ENCODE measurements at places on chromosomes 6 and 20. TPM values are rescaled to one million over a fixed set of nuclear protein-coding genes. Genes with fewer than 3 reads are reported as not detected.

GRCh38 chr6:43331891-43332290, 23.3 kb upstream of the CRIP3 start:
- no peak for DNase-seq
- peaks cover 12% of the 10 kb centered on the region for H3K4me1 ChIP-seq
- H3K4me3 ChIP-seq = no peak overlapping the region
- H3K27me3 ChIP-seq = no peaks in the 10 kb centered on the region
- no peaks in the 10 kb centered on the region for H3K36me3 ChIP-seq
- no peak overlapping the region for H3K27ac ChIP-seq

DNA sequence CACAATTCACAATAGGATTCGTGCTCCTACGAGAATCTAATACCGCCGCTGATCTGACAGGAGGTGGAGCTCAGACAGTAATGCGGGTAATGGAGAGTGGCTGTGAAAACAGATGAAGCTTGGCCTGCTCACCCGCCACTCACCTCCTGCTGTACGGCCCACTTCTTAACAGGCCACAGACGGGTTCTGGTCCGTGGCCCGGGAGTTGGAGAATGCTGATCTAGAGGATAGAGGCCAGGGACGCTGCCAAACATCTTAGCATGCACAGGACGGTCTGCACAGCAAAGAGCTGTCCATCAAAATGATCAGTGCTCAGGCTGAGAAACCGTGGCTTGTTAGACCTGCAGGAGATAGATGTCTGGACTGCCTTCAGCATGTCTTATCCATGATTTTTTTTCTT, 186.4 kb downstream of the SASH1 start:
- no peaks in the 10 kb centered on the region for H3K36me3 ChIP-seq
- H3K27me3 ChIP-seq = peaks cover 6% of the 10 kb centered on the region
- no peaks in the 10 kb centered on the region for H3K4me1 ChIP-seq
- H3K27ac ChIP-seq = no peak overlapping the region
- DNase-seq = no peak
- no peak overlapping the region for H3K4me3 ChIP-seq

- H3K4me3 ChIP-seq = no peak overlapping the region
- H3K27me3 ChIP-seq = peaks cover 83% of the 10 kb centered on the region
Measured at GRCh38 chr6:27263886-27264285, 16.4 kb downstream of the PRSS16 start.

DNA sequence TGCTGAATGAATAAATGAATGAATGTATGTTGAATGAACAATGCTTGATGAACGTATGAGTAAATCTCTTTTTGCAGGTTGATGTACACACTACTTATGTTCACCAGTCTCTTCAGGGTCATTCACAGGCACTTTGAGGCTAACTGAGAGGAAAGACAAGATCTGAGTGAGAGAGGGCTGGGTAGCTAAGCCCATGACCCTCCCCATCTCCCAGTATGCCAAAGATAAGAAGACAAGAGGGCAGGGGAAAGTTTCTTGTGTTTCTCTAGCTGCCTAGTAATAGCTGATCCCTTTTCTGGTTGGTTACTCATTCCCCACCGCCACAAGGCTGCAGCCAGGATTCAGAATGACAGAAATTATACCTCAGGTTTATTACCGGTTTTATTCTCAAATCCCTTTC, 90.7 kb downstream of the CEP57L1 start:
- peaks cover 12% of the 10 kb centered on the region for H3K27me3 ChIP-seq
- H3K27ac ChIP-seq = no peak overlapping the region
- H3K4me1 ChIP-seq = no peaks in the 10 kb centered on the region
- peaks cover 4% of the 10 kb centered on the region for H3K36me3 ChIP-seq
- no peak for DNase-seq
- H3K4me3 ChIP-seq = no peak overlapping the region

DNA sequence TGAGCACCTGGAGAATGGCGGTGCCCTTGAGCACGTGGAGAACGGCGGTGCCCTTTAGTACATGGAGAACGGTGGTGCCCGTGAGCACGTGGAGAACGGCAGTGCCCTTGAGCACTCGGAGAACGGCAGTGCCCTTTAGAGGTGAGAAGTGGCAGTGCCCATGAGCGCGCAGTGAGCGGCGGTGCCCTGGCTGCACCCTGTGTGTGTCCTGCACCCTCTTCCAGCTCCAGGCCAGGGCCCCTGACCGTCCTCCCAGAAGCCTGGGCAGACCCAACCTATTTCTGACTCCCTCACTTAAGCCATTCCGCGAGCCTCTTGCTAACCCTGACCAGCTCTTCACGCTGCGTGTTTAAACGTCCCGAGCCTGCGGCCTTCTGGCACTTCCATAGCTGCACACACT, 151.3 kb downstream of the DLL1 start:
- no peak overlapping the region for H3K27ac ChIP-seq
- DNase-seq = no peak
- peaks cover 2% of the 10 kb centered on the region for H3K36me3 ChIP-seq
- peaks cover 2% of the 10 kb centered on the region for H3K4me1 ChIP-seq
- no peak overlapping the region for H3K4me3 ChIP-seq

GRCh38 chr6:37083243-37084138, 78.0 kb downstream of the FGD2 start:
- peaks cover 3% of the 10 kb centered on the region for H3K4me1 ChIP-seq
- H3K4me3 ChIP-seq = no peak overlapping the region
- no peaks in the 10 kb centered on the region for H3K36me3 ChIP-seq
- no peak for DNase-seq
- no peak overlapping the region for H3K27ac ChIP-seq

DNA sequence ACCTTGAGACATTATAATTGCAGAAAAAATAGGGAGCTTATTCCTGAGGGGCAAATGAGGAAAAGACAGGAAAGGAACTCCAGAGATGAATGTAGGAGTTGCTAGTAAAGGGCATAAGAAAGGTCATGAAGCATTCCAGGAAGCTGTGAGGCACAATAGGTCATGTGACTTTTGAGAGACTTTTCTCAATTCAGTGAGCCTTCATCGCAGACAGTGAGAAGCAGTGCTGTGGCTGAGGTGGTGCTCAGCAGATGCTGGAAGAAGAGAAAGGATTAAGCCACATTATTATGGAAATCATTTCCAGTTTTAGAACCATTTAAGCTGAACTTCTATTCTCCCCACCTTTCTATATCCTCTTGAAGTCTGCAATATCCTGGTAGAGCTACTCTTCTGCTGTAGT, 4.1 kb downstream of the SPTLC3 start:
- H3K4me1 ChIP-seq = peaks cover 35% of the 10 kb centered on the region
- H3K27me3 ChIP-seq = no peaks in the 10 kb centered on the region
- H3K4me3 ChIP-seq = no peak overlapping the region
- no peak overlapping the region for H3K27ac ChIP-seq

DNA sequence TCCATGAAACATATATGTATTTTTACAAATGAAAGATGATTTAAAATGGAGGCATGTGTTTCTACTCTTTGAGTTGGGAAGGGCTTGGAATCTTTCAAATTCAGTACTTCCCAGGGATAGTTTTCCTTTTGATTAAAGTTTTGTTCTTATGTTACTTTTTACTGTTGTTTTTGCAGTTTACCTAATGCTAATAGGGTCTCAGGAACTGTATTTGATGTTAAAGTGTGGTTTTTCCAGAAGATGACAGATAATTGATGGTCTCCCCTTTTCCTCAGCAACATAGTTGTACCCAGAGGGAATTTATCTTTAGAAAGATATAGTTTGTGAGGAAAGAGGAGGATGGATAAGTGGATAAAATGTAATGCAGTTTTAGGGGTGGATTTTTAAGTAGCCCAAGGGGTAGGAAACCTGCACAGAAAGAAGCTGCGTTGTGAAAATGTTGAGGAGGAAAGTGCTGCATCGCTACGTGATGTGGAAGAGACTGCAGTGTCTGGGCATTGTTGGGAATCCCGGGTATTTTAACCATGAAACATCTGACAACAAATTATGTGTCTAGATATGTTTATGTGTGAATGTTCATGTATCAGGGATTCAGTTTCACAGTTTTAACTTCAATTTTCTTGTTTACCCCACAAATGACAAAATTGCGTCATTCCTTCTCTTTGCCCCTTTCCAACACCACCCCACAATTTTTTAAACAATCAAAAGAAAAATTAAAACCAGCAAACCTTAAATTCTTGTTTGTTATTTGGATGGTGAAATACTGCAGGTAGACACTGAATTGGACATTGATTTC, 42.3 kb downstream of the GNAS start:
- peak overlapping the region; percentile 78 for H3K4me3 ChIP-seq
- H3K27ac ChIP-seq = peak overlapping the region; percentile 88
- no peak for DNase-seq
- peaks cover 60% of the 10 kb centered on the region for H3K4me1 ChIP-seq
- peaks cover 54% of the 10 kb centered on the region for H3K36me3 ChIP-seq
- peaks cover 4% of the 10 kb centered on the region for H3K27me3 ChIP-seq

DNA sequence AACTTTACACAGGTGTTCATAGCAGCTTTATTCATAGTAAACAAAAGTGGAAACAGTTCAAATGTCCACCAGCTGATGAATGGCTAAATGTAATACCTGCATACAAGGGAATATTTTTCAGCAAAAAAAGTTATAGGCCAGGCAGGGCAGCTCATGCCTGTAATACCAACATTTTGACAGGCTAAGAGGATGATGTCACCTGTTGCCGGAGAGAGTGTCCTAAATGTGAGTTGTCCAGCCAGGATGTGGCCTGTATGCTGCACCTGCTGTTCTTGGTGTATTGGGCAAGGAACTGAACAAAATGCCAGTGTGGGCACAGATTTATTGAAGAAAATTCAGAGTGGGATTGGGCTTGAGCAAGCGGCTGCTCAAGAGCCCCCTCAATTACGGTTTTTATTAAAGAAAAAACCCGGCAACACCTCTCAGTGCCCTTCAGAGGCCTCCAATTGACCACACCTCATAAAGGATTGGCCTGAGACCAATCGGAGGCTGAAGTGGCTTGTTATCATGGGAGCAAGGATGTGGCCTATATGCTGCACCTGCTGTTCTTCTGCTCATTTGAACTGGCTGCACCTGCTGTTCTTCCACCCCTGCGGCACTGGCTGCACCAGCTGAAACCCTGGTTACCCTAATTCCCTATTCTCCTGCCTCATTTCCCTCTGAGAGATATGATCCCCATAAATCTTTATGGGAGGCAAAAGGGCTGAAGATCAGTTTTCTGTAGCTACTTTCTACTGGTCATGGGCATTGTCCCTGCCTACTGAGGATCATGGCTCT, 164.3 kb upstream of the PROKR2 start:
- no peak overlapping the region for H3K4me3 ChIP-seq
- peaks cover 8% of the 10 kb centered on the region for H3K4me1 ChIP-seq
- no peak overlapping the region for H3K27ac ChIP-seq
- H3K27me3 ChIP-seq = no peaks in the 10 kb centered on the region

DNA sequence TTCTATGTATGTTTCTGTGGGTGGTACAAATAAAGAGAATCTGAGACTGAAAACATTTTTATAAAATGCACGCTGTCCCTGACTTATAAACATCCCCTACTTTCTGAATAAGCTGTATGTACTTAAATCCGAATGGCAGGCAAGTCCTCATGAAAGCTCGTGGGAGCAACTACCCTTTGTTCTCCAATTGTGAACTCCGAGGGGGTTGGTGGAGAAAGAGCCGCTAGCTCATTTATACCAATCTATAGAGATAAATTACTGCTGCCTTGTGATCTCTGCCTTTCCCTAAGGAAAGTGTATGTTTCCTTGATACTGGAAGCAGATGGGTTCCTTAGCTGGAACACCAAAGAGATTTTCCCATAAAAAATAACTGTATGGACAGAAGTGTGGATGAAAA, 84.5 kb downstream of the GJA10 start:
- H3K27me3 ChIP-seq = no peaks in the 10 kb centered on the region
- peaks cover 47% of the 10 kb centered on the region for H3K36me3 ChIP-seq
- H3K4me3 ChIP-seq = no peak overlapping the region
- no peak overlapping the region for H3K27ac ChIP-seq
- H3K4me1 ChIP-seq = peaks cover 45% of the 10 kb centered on the region
- no peak for DNase-seq

DNA sequence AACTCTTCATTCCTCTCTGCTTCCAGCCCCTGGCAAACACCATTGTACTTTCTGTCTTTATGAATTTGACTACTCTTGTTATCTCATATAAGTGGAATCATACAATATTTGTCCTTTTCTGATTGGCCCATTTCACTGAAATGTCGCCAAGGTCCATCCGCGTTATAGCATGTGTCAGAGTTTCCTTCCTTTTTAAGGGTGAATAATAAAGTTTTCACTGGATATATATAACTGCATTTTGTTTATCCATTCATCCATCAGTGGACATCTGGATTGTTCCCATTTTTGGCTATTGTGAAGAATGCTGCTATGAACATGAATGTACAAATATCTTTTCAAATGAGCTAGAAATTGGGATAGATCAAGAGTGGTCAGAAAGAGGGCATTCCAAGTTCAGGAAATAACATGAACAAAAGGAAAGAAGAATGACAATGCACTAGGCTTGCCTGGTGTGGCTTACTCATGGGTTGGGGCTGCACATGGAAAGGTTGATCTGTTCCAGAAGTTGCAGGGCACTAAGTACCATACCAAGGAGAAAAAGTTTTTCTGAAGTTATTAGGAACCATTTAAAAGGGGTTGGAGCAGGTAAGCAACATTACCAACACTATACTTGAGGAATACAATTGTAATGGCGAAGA, 10.0 kb upstream of the L3MBTL3 start:
- H3K4me1 ChIP-seq = no peaks in the 10 kb centered on the region
- DNase-seq = no peak
- H3K27me3 ChIP-seq = peaks cover 5% of the 10 kb centered on the region
- no peak overlapping the region for H3K4me3 ChIP-seq

DNA sequence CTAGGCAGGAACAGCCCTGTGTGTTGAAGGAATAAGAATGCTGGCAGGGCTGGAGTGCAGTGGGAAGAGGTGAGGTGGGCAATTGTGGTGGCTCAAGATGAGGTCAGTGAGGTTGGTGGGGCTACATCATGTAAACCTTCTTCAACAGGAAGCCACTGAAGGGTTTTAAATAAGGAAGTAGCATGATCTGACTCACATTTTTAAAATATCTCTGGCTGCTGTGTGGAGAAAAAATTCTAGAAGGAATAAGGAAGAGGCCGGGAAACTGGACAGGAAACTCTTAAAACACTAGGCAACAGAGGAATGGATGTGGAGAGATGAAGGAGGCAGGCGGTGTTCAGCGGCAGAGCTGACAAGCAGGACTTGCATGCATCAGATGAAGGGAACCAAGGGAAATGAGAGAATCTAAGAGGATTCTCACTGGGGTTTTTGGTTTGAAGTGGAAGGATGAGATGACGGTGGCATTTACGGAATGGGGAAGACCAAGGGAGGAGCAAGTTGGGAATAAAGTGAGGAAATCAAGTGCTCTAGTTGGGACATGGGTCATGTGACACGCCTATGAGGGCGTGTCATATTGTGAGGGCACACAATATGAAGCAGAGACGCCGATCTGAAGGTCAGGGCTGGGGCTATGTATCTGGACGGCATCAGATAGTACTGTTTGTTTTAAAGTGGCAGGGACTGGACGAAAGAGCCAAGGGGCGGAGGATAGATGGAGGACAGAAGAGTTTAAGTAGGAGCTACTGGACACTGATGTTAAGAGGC, 18.2 kb downstream of the TMEM242 start:
- H3K36me3 ChIP-seq = no peaks in the 10 kb centered on the region
- DNase-seq = no peak
- H3K27ac ChIP-seq = no peak overlapping the region
- no peaks in the 10 kb centered on the region for H3K4me1 ChIP-seq
- H3K4me3 ChIP-seq = no peak overlapping the region

GRCh38 chr6:114090626-114091025, 119.7 kb upstream of the HDAC2 start:
- DNase-seq = no peak
- peaks cover 23% of the 10 kb centered on the region for H3K27me3 ChIP-seq
- H3K27ac ChIP-seq = no peak overlapping the region
- no peak overlapping the region for H3K4me3 ChIP-seq

The VAPB gene
- 40.6 TPM for total RNA-seq

The TMEM244 gene
- not detected for total RNA-seq

The PRPH2 gene
- 0.06 TPM for total RNA-seq

The CEBPB gene
- total RNA-seq = 37.7 TPM

The ZBTB22 gene
- total RNA-seq = 4.6 TPM

The CLPSL2 gene
- total RNA-seq = not detected

The MBOAT1 gene
- total RNA-seq = 4.5 TPM

The TRAM2 gene
- 2.0 TPM for total RNA-seq

The MYB gene
- total RNA-seq = 37.2 TPM

The ENPP3 gene
- total RNA-seq = 0.64 TPM

The FGD2 gene
- total RNA-seq = 1.8 TPM
